Bronchial epithelial cell (primary cell): ENCODE measurements at places on chromosomes 11 and 22. TPM values are rescaled to one million over a fixed set of nuclear protein-coding genes. Genes with fewer than 3 reads are reported as not detected.

The OR52E8 gene
- total RNA-seq, result not detected in 2 replicates

DNA sequence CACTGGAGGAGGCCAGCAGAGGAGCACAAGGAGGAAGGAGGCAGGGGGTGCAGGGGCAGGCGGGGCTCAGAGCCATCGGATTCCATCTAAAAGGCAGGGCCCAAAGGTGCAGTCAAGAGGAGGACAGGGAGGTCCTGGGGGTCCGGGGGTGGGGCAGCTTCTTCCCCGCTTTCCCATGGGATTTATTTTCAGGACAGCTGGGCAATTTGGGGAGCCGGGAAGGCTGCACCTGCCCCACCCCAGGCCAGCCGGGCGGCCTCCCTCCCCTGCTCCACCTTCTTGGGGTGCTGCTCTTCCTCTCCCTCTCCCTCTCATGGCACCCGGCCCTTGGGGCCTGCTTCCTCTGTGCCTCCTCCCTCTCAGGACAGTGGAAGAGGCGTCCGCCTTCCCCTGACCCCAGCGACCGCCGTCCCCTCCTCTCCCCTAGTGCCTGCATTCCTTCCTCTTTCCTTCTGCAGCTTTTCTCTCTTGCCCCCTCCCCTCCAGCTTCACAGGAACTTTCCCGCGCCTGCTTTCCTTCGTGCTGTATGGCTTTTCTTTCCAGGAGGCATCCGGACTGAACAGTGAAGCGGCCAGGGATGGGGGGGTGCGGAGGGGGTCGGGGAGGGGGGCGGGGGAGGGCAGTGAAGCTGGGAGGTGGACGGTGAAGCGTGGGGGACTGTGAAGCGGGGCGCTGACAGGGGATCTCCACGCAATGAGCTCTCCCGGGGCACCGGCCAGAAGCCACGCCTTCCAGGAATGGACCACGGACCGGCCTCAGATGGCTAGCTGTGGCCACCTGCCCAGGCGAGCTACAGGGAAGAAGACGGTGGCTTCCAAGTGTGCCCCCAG lies 26.9 kb downstream of the APOBEC3H start:
- no peak for DNase-seq

The IL18BP gene
- total RNA-seq, result 1.4 and 2.1 TPM in 2 replicates

GRCh38 chr11:63760487-63761079 lies 8.0 kb downstream of the ZFTA start:
- DNase-seq, result no peak

GRCh38 chr11:72776844-72777754 lies 16.7 kb downstream of the STARD10 start:
- DNase-seq, result no peak

- peak; percentile 18 for DNase-seq
These were observed 18.4 kb downstream of the MS4A6E start for GRCh38 chr11:60345489-60345888.

The PLAAT2 gene
- total RNA-seq, result 0.64 and 1.3 TPM in 2 replicates

DNA sequence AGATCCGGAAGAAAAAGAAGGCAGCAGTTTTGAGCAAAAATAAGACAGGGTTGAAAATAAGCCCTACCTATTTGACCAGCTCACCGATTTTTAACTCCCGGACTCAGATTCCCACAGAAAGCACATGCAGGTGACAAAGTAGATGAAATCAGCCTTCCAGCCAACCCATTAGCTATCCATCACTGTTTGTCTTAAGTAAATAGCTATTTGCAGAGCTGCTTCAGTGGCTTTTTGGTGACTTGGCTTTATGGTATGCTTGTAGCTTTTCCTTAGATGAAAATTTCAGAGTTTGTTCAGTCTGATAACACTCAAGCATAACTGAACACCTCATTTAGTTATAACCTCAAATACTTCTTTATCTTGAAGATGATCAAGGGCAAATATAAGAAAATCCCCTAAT lies 192.6 kb downstream of the HIPK3 start:
- no peak for DNase-seq

GRCh38 chr11:119785131-119785530 lies 56.1 kb upstream of the NECTIN1 start:
- DNase-seq, result no peak

DNA sequence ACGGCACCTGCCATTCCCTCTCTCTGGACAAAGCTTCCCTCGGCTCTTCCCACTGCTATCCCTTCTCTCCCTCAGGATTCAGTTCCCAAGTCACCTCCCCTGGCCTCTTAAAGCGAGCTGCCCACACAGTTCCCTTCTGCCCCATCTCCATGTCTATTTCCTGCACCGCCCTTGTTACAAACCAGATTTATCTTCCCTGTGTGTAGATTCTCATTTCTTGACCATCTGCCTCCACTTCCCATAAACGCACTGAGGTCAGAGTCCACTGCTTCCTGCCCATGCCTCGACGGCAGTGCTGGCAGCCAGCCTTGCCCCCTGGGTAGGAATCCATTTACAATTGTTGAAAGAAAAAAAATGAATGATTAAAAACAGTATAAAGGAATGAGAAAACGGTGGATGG lies 11.6 kb upstream of the APOBEC3B start:
- DNase-seq, result no peak

GRCh38 chr11:81380395-81380794 lies 1353.3 kb downstream of the FAM181B start:
- no peak for DNase-seq

The KRTAP5-10 gene
- total RNA-seq, result not detected in 2 replicates

- peak; percentile 97 for DNase-seq
These were observed 1021.4 kb upstream of the TENM4 start for GRCh38 chr11:80462211-80462610.

The SOX10 gene
- not detected in 2 replicates for total RNA-seq

DNA sequence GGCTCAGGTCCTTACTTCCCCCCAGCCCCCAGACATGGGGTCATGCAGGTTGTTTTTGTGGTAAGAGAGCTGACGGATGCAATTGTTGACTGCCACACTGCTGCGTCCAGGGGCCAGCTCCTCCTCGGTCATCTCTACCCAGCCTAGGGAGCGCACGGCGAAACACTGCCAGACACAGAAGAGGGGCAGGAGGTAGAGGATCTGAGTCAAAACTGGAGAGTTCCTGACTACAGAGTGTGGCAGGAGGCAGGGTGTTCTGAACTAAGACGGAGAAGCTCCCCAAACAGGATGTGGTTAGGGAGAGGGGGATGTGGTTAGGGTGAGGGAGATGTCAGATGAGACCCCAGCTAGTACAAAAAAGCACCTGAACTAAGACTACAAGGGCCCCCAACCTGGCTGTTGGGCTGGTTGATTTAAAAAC lies 12.3 kb downstream of the SMPD1 start:
- no peak for DNase-seq

DNA sequence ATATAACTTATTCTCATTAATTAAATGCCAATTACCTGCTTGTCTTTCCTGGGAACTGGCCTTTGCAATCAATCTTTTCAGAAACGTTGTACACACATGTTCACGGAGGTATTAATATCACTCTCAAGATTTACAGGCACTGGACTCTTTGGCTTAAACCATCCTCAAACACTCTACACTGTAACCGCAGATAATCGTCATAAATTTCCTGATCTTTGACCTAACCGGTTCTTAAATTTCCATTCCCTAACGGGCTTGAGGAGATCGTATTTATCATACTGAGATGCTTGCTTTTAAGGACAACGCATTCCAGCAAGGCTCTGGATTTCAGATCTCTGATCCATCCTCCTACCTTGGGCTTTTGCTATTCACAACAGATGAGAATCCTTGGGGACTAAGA lies 72.8 kb downstream of the ARL14EP start:
- no peak for DNase-seq

GRCh38 chr22:44468973-44469372 lies 29.1 kb downstream of the RTL6 start:
- DNase-seq, result no peak

DNA sequence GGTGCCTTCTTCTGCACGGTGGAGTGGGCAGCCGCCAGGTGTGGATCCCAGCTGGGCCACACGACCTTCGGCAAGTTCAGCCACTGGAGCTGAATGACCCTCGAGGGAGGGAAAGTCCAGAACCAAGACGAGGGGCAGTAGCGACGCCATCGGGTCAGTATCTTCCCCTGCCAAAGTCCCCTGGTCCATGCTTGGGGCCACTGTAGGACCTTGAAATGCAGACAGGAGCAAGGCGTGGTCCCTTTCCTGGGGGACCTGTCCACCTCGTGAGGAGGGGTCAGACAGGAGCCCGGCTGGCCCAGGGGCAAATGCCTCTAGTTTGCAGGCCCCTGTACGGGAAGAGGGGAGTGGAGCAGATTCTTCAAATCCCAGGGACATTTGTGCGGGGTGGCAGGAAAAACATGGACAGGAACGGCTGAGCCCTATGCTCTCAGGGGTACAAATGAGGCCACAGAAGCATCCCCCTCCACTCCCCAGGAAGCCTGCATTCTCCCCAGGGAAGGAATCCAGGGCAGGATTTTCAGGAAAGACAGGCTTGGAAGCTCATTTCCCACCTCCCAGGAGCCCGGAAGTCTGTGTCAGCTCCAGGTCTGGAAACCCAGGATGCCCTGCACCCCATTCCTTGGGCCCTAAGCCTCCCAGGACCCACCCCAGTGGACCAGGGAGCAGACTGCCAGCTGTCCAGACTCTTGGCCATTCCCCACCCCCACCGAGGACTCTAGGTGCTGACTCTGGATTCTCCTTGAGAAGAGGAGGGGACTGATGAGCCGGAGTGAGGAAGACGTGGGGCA lies 6.6 kb downstream of the SHANK2 start:
- DNase-seq, result no peak

DNA sequence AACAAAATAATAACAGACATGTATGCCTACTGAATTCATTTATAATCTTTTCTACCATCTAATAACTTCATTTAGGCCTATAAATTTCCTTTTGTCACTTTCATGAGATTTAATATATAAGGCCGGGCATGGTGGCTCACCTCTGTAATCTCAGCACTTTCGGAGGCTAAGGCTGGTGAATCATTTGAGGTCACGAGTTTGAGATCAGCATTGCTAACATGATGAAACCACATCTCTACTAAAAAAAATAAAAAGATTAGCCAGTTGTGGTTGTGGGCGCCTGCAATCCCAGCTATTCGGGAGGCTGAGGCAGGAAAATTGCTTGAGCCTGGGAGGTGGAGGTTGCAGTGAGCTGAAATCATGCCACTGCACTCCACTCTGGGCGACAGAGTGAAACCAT lies 14.2 kb upstream of the NTM start:
- no peak for DNase-seq

The FXYD6 gene
- not detected in 2 replicates for total RNA-seq

DNA sequence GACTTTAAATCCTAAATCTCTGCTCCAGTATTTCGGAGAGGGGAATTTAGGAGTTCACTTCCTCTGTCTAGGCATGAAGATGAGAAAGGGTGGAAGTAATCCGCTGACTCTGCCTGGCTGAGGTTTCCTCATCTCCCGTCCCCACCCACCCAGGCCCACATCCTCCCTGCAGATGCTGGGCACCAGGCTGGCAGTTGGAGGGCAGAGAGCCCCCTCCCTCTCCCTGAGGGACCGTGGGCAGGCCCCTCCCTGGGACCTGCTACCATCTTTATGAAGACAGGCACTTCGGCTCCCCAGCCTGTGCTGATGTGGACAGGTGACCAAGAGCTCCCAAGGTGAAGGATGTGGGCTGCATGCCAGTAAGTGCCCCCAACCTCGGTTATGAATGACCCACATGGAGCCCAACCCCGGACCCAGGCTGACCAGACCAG lies 6.7 kb downstream of the CASTOR1 start:
- DNase-seq, result no peak

DNA sequence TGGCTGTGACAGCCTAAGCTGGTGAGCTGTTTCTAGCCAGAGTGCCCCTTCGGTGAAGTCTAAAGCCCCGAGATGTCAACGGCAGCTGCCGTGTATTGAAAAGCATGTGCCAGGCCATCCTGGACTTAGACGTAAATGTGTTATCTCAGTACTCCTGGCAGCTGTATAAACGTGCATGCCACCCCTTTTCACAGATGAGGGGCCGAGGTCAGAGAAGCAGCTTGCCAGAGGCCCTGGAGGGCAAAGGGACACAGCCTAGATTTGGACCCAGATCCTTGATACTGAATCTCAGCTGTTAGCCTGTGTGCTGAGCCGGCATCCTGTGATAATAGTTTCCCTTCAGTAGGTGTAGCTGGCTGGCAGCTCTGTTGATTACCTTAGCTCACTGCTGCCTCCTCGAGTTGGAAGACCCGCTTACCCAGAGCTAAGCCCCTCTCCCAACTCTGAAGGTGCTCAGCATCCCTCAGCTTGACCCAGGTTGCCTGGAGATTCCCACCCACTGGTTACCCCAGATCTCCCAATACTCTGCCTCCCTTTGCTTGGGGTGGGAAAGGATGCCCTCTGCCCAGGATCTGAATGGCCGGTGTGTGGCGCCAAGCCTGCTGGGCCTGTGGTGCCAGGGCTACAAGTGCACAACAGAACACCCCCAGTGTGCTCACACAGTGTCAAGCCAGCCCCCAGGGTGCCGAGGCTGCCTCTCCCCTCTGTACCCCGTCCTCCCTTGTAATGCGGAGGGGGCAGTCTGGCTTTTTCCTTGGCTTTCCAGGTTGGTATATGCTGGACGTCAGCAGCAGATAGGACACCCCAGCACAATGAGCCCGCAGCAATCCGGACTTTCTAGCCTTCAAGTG lies 59.8 kb upstream of the WNT7B start:
- peak; percentile 70 for DNase-seq

The OR52H1 gene
- 0.38 TPM in 1 of 2 replicates, not detected in the other for total RNA-seq

The ALDH3B1 gene
- 4.6 and 6.1 TPM in 2 replicates for total RNA-seq

GRCh38 chr22:24405631-24406321 lies 21.6 kb upstream of the ADORA2A start:
- DNase-seq, result no peak

DNA sequence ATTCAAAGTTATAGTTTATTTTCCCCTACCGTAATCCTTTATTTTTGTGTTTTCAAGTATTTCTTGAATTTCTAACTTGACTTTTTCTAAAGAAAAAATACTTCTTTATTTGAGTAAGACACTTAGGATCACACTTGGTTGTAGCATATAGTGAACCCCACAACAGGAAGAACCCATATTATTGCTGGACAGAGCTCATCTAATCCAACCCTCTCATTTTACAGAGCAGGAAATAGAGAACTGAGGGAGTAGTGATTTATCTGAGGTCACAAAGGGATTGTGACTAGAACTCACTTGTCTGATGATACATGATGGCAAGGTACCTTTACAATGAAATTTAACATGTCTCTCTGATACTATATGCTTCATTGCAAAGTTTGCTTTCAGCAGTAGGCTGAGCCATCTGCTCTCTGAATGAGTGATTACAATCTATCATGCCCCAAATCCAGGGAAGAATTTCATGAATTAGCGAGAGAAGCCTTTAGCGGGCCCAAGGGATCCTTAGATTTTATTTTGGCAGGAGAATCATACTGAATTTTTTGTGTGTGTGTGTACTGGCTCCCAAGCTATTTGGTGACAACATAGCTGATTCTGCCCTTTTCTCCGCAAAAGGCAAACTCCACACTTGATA lies 9.8 kb downstream of the SLC17A6 start:
- no peak for DNase-seq

The PHLDB1 gene
- total RNA-seq, result 13.3 and 22.6 TPM in 2 replicates

DNA sequence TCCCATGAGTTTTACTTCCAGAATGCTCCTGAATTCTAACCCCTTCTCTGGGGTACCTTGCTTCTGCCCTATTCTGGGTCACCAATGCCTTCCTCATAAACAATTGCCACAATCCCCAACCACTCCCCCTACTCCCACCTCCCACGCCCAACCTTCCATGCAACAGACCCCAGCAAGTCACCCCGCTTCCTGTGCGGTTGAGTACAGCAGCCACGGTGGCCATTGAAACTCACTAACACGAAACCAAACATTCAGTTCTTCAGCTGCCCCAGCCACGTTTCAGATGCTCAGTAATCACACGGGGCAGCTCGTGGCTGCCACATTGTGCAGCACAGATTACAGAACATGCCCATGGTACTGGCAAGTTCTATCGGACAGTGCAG lies 3.7 kb upstream of the BCR start:
- no peak for DNase-seq
